Left forelimb (tissue), 1 donor: ENCODE measurements at places on chromosomes 2 and 18.

DNA sequence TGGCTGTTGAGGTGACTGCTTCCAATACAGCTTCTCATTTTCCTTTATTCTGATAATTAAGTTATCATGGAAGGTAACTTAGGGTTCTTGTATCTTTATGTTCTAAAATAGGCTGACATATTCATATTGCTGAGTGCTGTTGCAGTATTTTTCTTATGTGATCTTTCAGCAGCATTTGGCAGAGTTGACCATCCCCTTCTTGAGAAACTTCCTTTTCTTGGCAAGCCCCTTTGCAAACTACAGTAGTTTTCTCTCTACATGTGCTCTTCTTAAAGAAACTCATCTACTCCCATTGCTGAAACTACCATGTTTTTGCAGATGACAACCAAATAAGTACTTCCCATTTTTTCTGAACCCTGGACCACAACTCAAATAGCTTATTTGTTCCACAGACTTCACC is 476.5 kb upstream of the TRIB2 start:
- DNase-seq, result no peak

- peak; percentile 68 for DNase-seq
These were observed 167.5 kb downstream of the TWIST2 start for GRCh38 chr2:239015218-239015900.

- DNase-seq, result no peak
These were observed 255.2 kb downstream of the LPIN1 start for GRCh38 chr2:12001621-12002020.

DNA sequence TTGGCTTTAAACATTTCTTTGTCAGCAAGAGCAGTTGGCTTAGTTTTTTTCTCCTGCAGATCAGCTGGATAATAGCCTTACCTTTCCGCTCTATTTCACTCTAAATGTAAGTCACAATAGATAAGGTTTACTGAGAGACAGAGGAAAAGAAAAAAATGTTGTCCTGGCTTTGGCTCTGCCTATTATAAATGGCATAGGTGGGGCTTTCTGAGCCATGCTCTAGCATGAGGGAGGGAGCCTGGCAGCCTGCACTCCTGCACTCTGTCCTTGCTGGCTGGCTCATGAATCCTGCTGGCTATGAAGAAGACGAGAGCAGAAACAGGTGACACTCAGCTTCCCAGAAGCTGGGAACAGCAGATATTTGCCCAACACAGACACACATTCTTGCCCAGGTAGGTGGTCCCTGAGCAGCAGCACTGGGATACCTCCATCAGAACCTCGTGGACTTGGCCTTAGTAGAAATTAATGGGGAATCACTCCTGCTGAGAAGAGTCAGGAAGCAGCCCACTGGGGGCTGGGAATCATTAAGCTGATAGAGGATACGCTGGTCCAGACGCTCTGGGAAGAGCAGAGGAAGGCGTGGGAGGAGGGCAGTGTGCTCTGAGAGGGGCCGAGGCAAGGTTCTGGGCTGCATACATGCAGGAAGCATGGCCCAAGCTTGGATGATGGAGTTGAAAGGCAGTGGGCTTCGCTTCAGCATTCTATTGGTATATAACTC is 514.4 kb upstream of the HS6ST1 start:
- no peak for DNase-seq

GRCh38 chr2:116988303-116988702 is 826.2 kb upstream of the DDX18 start:
- no peak for DNase-seq

DNA sequence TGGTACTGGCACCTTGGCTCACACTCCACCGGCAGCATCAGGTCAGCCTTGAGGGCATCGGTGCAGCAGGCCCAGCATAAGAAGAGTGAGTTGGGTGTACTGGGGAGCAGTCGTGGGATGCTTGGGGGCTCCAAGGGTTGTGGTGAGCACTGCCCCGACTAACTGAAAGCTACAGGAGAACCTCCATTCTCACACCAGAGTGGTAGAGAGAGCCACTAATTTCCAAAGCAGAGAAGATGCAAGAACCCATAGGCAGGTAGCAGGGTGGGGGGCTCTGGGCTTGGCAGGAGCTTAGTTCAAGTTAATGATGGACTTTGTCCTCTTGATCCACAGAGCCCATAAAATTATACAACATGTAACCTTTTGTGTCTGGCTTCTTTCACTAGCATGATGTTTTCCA is 148.0 kb upstream of the SMAD2 start:
- no peak for DNase-seq

- peak; percentile 100 for DNase-seq
These were observed at the start of gene PPM1B for GRCh38 chr2:44168681-44169154. PPM1B (plus strand) TSS chr2:44168875; CDS start chr2:44201200, 32,325 bp downstream.
